Activated CD8-positive, alpha-beta memory T cell treated with anti-CD3 and anti-CD28 coated beads, Interleukin-2, amount 50 U/mL, for 4 hours (primary cell): ENCODE measurements at places on chromosomes 3 and 15.
A peak's percentile ranks its signal among the peaks of the same experiment; 100 is the strongest.

- no peak for DNase-seq
Observed at GRCh38 chr3:180802837-180803236, 109.6 kb upstream of the FXR1 start.

DNA sequence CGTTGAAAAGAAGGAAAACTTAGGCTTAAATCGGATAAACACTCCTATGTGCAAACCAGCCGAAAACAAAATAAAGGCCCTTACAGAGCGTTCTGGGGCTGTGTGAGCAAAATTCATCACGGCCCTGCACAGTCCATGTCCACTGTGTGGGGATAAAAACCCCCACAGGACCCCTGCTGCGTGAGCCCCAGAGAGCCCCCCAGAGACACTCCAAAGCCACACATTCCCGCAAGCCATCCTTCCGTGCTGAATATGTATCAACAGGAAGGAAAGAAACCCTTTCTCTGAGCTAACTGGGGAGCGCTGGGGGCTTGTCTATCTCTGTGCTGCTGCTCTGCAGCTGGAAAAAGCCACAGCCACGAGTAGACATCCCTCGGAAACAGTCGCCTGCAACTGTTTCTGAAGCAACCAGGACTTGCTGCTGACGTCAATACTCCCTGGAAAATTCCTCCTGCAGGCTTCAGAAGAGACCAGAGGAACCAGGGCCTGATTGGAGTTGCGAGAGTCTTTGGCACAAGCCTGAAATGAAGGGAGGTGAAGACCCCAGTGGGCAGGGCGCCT lies 72.7 kb downstream of the NUP210 start:
- DNase-seq = no peak

- no peak for DNase-seq
Observed at GRCh38 chr3:186181901-186182300, 73.0 kb upstream of the ETV5 start.

DNA sequence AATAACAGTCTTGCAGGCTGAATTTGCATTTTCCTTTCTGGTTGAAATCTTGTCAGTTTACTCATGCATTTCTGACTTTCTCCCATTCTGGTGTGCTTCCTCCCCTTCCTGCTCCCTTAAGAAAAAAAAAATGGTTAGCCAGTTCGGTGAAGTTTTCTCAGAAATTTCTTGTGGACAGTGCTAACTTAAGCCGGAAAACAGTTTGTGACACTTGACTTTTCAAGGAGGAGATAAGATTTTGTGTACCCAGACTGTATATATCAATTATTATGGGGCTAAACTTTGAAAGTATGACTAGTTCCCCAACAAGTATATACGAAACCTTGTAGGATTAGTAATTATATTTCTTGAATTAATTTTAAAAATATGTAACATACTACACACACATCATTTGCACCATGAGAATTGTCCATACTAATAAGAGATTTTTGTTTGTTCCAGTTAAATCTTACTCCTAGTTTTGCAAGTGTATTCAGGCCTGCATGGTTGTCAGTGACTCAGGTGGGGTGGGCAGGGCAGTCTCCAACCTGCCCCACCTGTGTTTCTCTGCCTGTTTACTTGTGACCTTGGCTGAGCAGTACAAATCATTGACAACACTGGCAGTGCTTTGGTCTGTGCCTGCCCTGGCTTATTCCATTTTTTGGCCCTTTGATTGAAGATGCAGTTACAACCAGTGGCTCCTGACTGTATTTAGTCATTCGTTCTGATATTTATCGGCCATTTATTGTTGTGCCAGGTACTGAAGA lies 19.1 kb downstream of the UBE2E1 start:
- DNase-seq = no peak

DNA sequence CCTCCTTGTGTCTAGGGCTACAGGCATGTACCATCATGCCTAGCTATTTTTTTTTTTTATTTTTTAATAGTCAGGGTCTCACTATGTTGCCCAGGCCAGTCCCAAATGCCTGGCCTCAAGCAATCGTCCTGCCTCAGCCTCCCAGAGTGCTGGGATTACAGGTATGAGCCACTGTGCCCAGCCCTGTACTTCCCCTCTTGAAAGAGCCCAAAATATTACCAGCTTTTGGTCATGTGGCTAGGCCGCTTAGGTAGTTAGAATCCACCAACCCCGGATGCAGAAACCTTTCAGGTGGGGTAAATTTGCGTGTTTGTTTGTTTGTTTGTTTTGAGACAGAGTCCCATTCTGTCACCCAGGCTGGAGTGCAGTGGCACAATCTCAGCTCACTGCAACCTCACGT lies 132.8 kb upstream of the C2CD4B start:
- no peak for DNase-seq

DNA sequence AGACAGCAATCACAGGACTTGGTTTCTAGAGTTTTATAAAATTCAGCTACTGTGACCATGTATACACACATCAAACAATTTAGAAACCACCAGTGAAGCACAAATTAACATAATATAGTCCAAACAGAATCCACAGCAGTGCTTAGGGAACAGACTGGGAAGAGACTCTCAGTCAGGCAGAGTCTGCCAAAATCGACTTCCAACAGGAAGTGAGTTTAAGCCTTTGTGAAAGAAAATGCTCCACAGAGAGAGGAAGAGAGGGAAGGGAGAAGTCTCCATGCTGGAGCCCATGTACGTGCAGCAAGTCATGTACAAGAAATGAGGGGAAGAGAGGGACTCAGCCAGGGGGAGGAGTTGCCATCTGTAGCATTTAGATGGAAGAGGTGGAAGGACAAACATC lies 172.6 kb downstream of the IL5RA start:
- no peak for DNase-seq

- no peak for DNase-seq
Observed at GRCh38 chr15:54208786-54209185, 230.5 kb downstream of the UNC13C start.

DNA sequence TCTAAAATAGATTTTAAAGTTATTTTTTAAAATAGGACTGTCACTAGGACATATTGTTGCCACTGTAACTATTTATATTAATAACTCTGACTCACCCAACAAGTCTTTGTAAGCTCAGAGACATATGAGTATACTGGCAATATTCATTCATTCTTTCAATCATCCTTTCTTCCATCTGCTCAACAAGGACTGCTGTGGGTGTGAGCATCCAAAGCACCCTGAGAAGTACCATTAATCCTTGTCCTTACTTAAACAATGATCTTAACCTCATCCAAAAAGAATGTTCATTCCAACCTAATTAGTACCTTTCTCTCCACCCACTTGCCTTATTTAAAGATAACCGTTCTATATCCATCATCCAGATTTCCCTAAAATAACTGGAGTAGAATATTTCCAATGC lies 94.2 kb upstream of the PPP2R3A start:
- DNase-seq = no peak

- DNase-seq = no peak
Observed at GRCh38 chr3:175818811-175819464, 959.8 kb downstream of the NAALADL2 start.

DNA sequence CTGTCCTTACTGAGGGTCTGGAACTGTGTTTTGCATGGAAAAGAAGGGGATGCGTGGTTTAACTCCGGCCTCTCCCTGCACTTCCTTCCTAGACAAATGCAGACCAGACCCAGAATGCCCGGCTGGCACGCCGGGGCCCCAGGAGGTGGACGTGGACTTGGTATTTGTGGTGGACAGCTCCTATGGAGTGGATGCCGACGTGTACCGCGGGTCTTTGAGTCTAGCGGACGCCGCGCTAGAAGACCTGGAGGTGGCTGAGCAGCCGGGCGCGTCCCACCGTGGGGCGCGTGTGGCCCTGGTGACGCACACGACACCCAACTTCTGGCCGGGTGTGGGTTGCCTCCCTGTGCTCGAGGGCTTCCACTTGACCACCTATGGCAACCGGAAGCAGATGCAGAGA lies 81.8 kb upstream of the COL6A5 start:
- no peak for DNase-seq

- DNase-seq = no peak
Observed at GRCh38 chr3:41176596-41176995, 22.7 kb upstream of the CTNNB1 start.

DNA sequence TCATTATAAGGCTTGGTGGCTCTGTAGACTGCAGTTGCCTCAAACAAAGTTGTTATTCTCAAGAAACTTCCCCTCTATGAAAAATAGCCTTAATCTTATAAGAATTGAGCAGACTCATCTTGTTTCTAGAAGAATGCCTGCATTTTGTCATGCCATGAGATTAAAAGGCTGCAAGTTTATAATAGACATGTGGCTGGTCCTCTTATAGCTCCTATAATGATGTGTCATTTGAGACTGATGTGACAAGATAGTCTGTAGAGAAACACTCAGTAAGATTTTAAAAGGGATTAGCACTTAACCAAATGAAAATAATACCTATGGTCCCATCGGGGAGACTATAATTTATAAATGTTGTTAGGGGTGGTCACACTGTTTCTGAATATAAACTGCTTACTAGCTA lies 312.5 kb downstream of the OXSM start:
- no peak for DNase-seq

DNA sequence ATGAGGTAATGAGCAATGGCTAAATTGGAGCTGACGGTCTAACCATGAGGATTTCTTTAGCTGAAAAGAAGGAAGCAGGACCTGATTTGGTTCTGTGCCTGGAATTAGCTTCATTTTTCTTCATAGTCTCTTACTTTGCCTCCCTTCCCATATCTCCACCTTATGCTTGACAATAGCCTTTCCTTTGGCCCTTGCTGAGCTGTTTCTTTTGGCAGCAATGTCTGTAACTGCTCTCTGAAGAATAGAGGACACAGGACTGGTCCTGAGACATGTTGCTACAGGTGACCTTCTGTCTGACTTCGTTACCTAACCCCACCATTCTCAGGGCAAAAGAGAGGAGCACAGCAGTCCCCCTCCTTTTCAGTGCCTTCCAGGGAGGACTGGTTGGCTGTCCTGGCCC lies 122.4 kb downstream of the SSR3 start:
- DNase-seq = no peak

DNA sequence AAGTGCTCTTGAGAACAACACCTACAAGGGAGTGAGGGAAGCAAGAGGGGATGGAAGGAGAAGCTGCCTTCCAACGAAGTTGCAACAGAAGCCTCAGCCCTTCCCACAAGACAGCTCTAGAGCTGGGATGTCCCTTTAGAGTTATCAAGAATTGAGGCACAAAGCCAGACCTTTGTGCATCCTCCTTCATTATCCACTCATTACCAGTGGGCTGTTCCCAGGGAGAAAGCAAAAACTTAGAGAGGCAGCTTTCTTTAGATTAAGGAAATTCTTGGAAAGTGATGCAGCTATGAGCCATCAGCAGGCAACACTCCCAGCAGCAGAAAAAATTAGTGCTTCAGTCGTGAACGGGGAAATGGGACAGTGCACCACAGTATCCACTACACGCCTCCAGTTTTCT lies 10.6 kb upstream of the CD96 start:
- DNase-seq = no peak

DNA sequence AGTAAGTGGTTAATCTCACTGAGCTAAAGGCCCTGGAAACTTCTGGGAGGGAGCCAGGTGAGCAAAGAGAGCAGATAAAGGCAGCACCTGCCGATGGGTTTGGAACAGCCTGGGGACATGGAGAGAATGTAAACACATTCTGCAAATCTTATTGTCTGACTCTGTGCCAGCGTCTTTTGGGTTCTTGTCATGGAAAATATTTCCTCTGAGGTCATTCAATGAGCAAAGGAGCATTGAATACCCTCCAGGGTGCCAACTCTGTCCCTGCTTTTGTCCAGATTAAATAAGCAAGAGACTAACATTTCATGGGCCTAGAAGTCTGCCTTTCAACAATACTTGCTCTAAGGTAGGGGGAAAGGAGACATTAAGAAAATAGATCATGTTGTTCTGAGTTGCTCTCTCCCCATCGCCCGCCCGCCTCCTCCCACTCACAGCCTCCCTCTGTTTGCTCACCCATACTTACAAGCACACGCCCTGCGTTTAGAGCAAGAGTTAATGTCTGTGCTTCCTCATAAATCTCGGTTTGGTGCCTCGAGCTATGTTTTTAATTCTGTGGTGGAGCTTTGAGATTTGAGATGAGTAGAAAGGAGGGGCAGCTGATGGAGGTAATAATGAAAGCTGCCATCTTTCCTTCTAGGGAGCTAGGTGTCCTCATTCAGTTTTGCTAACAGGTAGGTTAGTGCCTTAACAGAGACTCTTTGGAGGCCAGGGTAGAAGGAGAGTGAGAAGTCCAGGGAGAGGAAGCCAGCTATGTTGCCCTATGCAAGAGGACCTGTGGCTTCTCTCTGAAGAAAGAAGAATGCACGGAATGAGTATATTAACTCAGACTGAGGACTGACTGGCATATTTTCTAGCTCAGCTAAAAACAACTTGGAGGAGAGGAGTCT lies 132.9 kb downstream of the TPRG1 start:
- no peak for DNase-seq

- DNase-seq = peak; percentile 77
Observed at GRCh38 chr15:70488002-70488605, 275.3 kb downstream of the UACA start.

- no peak for DNase-seq
Observed at GRCh38 chr3:72494626-72495025, 353.6 kb downstream of the SHQ1 start.

DNA sequence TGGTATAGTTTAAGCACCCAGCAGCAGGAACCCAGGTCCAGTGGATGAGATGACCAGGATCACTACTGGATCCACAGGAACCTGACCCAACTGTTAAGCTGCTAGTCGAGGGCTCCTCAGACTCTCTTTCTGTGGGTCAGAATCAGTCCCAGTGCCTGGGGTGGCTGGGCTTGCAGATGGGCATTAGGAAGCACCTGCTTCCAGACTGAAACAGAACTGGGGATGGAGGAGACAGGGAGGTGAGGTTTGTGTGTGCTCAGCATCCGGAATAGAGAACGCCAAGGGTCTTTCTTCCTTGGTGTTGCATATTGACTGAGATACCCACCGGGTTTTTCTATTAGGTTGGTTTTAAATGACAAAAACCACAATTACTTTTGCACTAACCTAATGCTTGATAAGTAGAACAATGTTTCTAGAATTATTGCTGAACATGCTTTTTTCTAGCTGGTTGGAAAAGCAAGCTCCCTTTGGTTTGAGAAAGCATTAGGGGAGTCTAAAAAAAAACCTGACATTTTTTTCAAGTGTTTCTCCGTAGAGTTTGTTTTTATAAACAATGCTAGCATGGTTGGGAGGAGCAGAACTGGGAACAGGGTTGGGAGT lies 779 bp downstream of the ST3GAL6 start:
- no peak for DNase-seq

DNA sequence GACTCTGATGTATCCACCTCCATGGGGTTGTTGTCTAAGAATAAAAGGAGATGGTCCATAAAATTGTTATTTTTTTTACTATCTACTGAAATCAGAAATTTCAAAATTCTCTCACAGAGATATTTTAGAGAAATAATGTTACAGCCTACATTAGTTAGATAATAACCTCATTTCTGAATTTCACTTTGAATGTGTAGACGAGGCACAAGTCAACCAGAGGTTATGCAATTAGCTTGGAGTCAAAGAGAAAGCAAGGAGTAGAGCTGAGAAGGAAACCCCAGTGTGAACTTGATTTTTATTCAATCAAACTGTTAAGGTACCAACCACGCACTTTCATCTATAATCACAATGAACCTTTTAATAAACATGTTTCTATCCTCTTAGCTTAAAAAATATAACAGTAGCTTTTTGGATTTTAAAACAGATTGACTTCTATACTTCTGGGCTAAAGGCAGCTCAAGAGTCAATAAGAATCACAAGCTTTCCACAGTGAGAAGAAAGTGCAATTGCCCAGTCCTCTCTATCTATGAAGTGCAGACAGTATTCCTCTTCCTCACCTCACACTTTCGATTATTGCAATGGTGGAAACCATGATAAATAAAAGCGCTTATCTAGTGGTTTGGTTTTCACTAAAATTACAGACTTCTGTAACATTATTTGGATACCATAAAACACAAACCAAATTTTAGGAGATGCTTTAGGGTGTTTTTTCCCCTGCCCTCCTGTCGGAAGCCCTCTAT lies 403.2 kb downstream of the ZBTB20 start:
- no peak for DNase-seq
